ENCODE measurements at places on chromosomes 7 and 10.

- no peak for DNase-seq
Measured at GRCh38 chr10:87976101-87976743, 112.8 kb downstream of the PTEN start.

GRCh38 chr10:67141300-67141699, 215.5 kb downstream of the LRRTM3 start:
- DNase-seq, result no peak

- DNase-seq, result no peak
Measured at GRCh38 chr10:62234077-62234605, 34.5 kb downstream of the RTKN2 start.

GRCh38 chr7:372932-373791, 83.2 kb downstream of the FOXL3 start:
- no peak for DNase-seq

DNA sequence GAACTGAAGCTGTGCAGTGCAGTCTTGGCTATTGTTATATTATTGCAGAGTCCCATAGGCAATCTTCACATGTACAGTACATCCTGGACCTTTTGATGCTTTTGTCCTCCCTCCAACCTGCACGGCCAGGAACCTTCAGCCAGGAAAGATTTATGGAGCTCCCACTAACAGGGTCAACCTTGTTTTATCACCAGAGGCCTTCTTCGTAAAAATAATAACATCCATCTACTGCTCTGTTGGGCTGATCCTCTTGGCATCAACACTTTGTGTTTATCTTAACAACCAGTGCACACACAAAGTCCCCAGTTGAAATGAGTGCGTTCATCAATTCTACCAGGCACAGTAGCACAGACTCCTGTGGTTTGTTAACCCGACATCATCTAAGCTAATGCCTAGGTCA, 72.4 kb downstream of the AGMO start:
- DNase-seq, result no peak

All from stimulated activated CD8-positive, alpha-beta memory T cell treated with anti-CD3 and anti-CD28 coated beads, Interleukin-4, amount 100 ng/mL, for 4 hours (primary cell).